ENCODE measurements at places on chromosomes 11 and 22.

GRCh38 chr22:49691256-49691655, 136.4 kb downstream of the BRD1 start:
- no peak for DNase-seq

DNA sequence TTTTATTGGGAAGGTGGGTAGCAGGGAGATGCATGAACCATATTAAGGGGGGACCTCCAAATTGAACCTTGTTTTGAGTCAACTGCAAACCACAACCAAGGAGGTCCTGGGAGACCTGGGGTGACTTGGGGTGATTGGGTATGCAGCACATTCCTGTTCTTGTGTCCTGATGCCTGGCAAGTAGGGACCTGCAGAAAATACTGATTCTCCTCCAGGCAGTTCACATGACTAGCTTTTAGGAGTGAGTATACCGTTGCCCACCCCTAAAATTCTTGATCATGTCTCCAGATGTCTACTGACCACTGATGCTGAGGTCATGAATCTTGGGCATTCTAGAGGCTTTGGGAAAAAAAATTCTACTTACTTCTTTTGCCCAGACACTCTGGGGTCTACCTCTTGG, 6.3 kb downstream of the EHF start:
- DNase-seq = no peak

DNA sequence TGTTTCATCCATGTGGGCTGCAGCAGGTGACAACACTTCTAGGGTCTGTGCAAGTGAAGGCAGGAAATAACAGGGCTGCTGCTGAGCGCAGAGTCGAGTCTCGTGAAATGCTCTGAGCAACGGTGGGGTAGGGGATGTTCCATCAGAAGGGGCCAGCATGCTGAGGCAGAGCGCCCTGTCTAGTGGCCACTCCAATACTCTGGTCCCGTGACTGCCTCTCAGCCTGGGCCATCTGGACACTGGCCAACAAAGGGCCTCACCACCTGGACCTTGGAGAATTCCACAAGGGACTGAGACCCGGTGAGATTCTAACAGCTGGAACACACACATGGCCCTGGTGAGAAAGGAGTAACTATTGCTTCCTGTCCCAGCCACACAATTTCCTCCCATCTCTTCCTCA, 375.7 kb downstream of the SHANK2 start:
- no peak for DNase-seq

DNA sequence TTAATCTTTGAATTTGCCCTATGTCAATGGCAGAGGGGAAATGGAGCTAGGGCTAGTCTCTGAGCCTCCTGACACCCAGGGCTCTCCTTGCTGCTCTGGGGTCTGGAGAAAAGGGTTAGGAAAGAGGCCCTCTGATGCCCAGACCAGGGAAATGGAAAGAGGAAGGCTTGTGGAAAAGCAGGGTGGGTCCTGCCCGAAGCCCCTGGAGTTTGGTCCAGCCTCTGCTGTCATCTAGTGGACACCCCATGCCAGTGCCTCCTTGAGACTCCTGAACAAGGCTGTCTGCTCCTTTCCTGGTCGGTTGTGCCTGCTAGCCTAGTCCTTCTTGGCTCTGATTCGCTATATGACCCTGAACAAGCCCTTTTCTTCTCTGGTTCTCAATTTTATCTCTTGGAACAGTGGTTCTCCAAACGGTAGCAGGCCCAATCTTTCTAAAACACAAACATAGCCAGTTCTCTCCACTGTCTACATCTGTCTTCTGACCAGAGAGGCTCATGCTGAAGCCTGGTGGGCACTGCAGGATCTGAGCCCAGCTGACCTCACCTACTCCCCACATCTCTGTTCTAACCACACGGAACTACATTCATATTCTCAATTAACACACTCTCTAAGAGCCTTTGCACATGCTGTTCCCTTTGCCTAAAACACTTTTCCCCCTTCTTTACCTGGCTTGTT, 8.8 kb upstream of the PLA2G3 start:
- peak; percentile 78 for DNase-seq

GRCh38 chr22:30562366-30562765, 12.1 kb downstream of the GAL3ST1 start:
- DNase-seq = no peak

DNA sequence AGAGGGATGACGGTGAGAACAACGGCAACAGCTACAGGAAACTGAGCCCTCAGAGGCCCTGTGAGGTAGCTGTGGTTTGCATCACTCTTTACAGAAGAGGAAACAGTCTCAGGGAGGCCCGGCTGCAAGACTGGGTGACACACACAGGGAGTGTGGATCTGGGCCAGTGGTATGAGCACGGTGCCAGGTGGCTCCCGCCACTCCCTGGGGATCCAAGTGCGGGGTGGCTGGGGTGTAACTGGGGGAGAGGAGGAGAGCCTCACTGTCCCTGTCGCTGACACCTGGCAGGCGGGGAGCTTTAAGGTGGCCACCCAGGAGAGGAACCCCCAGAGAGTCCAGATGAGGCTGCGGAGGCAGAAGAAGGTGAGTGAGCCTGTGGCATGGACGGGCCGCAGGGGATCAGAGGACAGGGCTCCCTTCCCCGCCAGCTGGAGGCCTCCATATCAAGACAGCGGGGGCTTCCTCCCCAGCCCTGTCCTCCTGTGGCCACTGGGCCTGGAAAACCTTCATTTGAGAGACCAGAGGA, 5.6 kb downstream of the RGL4 start:
- DNase-seq = no peak

- DNase-seq = no peak
These were observed 23.9 kb upstream of the CD44 start for GRCh38 chr11:35114906-35115687.

GRCh38 chr11:114605370-114605769, 9.8 kb upstream of the NXPE4 start:
- DNase-seq = no peak

DNA sequence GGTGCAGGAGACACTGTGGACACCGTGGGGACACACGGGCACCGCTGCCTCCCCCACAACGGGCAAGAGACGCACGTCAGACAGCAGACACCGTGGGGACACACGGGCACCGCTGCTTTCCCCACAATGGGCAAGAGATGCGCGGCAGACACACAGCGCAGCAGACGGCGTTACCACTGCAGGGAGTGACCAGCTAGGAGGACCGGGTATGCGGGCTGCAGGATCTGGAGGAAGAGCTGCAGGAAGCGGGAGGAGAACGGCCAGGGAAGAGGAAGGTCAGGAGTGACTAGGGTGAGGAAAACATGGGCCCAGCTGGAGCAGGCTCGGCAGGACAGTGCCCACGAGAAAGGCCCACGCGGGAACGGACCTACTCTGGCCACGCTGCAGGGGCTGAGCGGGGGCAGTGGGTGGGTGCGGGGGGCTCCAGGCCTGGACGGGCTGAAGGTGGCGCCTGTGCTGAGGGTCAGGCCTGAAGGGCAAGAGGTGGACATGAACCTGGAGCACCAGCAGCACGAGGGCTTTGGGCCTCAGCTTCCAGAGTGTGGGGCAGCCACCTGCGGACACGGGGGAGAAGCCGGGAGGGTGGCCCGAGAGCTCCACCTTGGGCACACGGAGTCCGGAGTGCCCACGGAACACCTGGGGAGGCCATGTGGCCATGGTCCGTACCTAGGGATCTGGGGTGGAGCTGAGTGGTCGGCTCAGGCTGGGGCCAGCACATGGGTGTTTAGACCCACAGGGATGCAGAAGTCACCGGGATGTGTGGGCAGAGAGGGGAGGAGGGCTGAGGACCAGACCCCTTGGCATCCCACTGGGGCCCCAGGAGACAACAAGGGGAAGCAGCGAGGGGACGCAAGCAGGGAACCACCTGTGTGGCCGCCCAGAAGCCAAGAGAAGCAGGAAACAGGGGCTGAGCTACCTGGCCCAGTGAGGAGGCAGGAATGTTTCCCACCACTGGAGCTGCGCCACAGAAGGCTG, 16.5 kb downstream of the TOLLIP start:
- DNase-seq = no peak

GRCh38 chr22:37544955-37545702, 15.2 kb upstream of the CDC42EP1 start:
- DNase-seq = peak; percentile 76

DNA sequence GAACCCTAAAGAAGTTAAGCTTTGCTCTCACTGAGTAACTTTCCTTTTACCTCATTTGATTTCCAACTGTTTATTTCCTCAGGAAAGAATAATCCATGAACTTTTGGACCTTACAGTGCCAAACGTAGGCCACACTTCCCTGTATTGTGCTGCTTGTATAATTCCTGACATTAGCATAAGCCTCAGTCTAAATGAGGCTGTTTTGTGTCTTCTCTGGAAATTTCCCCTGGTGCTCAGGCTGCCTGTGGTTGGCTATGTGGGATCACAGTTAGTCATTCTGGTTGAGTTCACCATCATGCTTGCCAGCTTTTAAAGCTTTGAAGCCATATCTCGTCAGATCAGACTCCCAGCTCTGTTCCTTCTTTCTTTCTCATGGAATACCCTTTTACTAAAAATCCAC, 107.0 kb downstream of the FAM76B start:
- DNase-seq = no peak

DNA sequence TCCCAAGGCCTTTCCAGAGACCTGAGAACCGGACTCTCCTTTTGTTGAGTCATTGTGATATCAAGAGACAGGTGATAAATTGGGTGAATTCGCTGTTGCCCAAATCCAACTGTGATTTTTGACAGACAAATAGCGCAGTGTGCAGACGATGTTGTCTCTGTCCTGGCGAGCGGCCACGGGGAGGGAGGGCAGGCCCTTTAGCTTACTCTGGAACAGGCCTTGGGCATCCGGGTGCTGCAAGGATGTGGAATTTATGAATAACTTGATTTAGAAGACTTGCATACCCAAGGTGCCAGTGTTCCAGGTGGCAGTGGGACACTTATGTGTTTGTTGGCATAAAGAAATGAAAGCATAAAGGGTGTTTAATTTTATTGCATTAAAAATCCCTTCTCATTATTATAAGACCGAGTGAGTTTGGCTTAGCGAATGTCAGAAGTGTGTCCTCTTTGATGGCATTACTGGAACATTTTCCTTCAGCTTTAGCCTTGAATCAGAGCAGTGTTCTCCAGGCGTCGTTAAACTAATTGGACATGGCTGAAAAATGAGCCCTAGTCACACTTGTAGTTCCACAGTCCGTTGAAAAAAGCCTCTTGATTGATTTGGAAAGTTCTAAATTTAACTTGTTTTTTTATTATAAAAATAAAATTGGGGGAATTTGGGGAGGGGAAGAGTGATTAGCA, 9.4 kb downstream of the LDLRAD3 start:
- DNase-seq = peak; percentile 30

GRCh38 chr11:117716521-117717440, 80.2 kb downstream of the DSCAML1 start:
- no peak for DNase-seq

GRCh38 chr11:77151804-77152509, 23.9 kb downstream of the MYO7A start:
- no peak for DNase-seq

- peak; percentile 37 for DNase-seq
These were observed 42.0 kb upstream of the CARD18 start for GRCh38 chr11:105181521-105181920.

DNA sequence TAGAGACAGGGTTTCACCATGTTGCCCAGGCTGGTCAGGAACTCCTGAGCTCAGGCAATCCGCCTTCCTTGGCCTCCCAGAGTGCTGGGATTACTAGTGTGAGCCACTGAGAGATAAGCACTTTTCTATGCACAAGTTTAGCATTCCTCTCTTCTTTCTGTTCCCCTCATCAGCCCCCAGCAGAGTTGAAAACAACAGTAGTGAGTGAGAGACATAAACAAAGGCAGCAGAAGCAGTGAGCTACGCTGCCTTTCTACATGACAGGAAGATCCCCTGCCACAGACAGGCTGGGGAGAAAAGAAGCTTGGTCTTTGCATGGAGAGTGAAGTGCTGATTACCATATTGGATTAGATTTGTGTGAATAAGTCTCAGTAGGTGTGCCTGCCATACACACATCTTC, 392.0 kb upstream of the KIRREL3 start:
- DNase-seq = no peak

- DNase-seq = no peak
These were observed 72.6 kb downstream of the C22orf31 start for GRCh38 chr22:28989035-28989464.

- DNase-seq = peak; percentile 26
These were observed 25.1 kb upstream of the PLAAT3 start for GRCh38 chr11:63639199-63639832.

DNA sequence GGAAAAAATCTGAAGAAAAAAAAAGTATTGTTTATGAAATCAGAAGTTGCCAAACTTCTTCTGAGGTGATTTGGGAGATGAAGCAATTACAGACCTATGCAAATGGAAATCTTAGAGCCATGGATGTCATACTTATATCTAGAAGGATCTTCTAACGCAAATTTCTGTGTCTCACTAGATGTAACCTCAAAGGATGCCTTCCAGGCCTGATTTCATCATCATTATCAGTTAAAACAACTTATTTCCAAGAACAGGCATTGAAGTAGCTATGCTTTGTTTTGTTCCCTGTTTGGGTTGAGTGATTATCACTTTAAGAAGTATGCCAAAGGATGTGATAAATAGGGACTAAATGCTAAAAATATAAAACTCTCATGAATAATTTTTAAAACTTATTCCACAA, 43.9 kb upstream of the ANGPTL5 start:
- DNase-seq = no peak

GRCh38 chr11:17219016-17219415, 11.2 kb upstream of the PIK3C2A start:
- DNase-seq = no peak

- DNase-seq = no peak
These were observed 45.4 kb downstream of the MPPED2 start for GRCh38 chr11:30540781-30541180.

DNA sequence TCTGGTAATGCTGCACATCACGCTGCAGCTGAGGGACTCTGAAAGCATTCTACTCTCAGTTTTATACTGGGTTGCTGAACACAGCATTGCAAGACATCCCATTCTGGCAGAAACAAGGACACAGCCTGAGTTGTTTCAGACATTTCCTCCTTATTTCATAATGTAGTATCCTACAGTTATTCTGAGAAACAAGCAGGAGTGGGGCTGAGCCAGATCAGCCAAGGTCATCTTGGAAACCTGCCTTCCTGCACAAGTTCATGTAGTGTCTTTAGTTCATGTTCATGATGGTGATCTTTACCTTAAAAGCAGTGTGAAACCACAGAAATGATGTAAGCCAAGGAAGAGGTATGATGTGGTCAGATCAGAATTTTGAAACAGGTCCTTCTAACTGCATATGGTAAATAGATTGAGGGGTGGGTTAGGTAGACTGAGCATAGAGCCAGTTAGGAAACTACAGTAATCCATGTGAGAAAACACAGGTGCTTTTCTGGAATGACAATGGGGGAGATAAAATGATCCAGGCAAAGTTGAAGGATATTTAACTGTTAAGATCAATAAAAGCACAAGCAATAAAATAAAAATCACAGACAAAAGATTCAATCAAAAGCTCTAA, 1686.8 kb downstream of the LRRC4C start:
- DNase-seq = no peak

GRCh38 chr22:27985323-27986275, 66.5 kb upstream of the PITPNB start:
- no peak for DNase-seq

GRCh38 chr11:18332302-18332701, 9.9 kb downstream of the GTF2H1 start:
- no peak for DNase-seq
